ENCODE measurements at places on chromosomes 4 and X.
A peak's percentile ranks its signal among the peaks of the same experiment; 100 is the strongest.

GRCh38 chrX:53715346-53715924 lies 28.9 kb upstream of the HUWE1 start:
- no peak for DNase-seq

DNA sequence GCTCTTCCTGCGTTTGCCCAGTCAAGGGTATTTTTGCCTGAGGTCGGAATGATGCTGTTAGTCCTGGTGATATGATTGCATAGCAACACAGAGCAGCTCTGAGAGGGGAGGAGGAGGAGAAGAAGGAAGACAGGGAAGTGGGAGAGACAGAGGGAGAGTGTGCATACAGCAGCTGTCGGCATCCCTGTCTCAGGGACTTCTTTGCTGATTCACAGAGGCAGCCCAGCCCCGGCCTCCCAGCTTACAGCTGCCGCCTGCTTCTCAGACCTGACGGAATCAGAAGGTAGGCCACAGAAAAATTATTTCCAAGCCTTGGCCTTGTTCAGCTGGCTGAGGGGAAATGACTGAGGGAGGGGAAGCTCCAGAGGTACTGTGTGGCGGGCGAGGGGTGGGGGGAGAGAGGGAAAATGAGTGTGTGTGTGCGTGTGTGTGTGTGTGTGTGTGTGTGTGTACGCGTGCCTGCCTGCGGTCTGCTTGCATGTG lies 319 bp downstream of the DRP2 start:
- DNase-seq: peak; percentile 69

- peak; percentile 88 for DNase-seq
Observed at GRCh38 chrX:68433155-68433980, at the start of gene OPHN1. TSS of gene OPHN1 (minus strand) at chrX:68433495. CDS start at chrX:68433020, 475 bp downstream.

GRCh38 chr4:111323916-111324315 lies 701.0 kb upstream of the PITX2 start:
- no peak for DNase-seq

GRCh38 chr4:27490766-27491165 lies 630.1 kb downstream of the STIM2 start:
- DNase-seq: no peak

DNA sequence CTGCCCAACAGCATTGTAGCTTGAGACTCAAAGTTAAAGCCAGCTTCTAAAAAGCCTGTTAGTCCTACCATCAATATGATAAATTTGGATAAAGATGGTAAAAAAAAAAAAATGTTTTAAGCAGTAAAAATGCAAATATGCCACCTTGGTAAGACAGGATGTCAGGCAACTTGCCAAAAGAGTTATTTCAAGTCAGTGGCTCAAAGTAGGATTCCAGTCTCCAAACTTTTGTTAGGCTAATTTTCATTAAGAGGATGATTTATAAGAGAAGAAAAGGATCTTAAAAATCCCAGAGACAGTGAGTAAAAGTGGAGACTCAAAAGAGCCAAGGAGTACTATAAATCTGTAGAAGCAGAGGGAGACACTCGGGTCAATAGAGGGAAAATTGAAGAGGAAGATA lies 47.5 kb downstream of the GASK1B start:
- no peak for DNase-seq

DNA sequence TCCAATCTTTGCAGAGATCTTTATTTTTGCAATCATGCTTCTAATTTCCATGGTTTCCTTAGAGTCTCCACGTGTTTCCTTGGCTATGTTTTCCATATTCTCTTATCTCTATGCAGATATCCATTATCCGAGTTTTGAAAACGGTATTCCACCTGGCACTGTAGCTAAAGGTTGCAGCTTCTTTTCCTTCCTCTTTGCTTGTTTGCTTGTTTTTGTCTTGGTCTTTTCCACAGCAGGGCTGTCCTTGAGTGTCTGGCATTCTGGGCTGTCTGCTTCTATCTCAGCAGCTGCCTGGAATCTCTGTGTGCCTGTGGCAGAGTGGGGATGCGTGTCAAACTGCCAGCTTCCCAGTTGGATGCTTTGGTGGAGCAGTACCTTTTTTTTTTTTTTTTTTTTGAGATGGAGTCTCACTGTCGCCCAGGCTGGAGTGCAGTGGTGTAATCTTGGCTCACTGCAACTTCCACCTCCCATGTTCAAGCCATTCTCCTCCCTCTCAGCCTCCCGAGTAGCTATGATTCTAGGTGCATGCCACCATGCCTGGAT lies 46.9 kb downstream of the WFS1 start:
- no peak for DNase-seq

GRCh38 chr4:97720869-97721432 lies 422.3 kb downstream of the STPG2 start:
- peak; percentile 68 for DNase-seq

GRCh38 chr4:53043055-53043454 lies 180.9 kb downstream of the RASL11B start:
- DNase-seq: no peak

DNA sequence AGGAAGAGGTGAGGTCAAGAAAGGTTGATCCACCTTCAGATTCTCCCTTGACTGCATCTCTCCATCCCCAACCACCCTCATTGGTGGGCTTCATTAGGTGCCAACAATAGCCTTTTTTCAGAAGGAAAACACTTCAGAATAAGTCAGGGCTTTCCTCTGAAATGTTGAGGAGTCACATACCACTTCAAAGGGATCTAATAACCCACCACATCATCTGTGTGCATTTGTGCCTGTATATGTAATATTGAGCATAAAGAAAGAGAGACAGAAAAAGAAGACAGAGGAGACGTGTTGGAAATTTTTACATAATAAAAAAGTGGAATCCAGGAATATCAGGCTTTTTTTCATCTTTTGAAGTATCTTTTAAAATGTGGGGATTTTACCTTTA lies 209.1 kb upstream of the SLC7A11 start:
- no peak for DNase-seq

DNA sequence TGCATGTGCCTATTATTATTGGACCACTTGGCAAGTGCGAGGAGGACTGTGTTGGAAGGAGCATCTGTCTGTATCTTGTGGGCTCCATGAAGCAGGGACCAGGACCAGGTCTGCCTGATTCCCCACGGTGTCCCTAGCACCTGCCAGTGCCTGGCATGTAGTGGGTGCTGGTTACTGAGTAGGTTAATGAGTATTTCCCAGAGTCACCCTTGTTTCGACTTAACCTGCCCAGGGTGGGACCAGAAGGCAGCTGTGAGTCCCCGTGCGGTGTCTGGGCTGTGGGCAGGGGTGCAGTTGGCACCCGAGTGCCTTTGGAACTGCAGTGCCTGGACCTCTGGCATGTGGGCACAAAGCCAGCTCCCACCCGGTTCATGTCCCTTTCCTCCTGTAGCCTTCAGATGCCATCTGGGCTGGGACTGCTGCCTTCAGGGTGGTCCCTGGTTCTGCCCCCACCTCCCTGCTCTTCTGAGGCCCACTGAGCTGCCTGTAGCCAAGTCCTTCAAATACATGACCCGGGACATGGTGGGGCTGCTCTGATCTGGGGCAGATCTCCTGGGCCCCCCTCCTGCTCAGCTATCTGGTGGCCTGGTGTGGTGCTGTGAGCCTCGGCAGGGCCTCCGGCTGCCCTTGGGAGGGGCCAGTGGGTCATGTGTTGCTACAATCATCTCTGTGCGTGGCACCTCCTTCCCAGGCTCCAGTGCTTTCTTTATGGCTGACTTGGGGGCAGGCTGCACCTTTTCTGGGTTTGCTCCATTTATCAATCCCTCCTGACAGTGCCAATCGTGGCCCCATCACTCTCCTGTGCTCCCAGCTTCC lies 53.0 kb upstream of the SORCS2 start:
- DNase-seq: no peak

DNA sequence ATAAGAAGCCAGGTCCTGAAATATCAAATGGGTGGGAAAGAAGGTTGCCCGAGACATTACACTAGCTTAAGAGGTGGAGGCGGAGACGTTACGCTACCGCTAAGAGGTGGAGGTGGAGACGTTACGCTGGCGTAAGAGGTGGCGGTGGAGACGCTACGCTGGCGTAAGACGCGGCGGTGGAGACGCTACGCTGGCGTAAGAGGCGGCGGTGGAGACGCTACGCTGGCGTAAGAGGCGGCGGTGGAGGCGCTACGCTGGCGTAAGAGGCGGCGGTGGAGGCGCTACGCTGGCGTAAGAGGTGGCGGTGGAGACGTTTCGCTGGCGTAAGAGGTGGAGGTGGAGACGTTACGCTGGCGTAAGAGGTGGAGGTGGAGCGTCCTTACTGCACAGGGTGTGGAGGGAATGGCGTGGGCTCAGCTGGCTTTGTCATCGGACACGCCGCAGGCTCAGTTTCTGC lies 12.8 kb downstream of the CYP4V2 start:
- DNase-seq: no peak

- no peak for DNase-seq
Observed at GRCh38 chr4:27357283-27357682, 496.6 kb downstream of the STIM2 start.

- no peak for DNase-seq
Observed at GRCh38 chrX:23797371-23798128, 14.6 kb downstream of the SAT1 start.

DNA sequence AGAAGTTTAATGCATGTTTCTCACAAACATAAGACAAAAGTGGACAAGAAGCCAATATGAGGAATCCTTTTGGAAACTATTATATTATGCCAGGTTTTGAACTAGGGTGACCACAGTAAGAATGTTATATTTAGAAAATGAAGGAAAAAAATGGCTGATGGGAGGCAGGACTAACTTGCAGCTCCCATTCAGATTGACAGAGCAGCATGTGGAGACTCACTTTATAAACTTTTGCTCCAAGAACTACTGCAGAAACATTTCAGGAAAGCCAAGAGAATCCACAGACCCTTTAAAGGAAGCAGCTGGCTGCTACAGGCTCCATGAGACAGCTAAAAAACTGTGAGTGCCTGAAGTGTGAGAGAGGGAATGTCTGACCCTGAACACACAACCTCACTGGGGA lies 738.6 kb upstream of the GRIA3 start:
- DNase-seq: no peak

- DNase-seq: no peak
Observed at GRCh38 chr4:116881077-116881476, 204.3 kb downstream of the TRAM1L1 start.

GRCh38 chrX:153387345-153387744 lies 13.8 kb downstream of the PNMA6E start:
- DNase-seq: no peak

DNA sequence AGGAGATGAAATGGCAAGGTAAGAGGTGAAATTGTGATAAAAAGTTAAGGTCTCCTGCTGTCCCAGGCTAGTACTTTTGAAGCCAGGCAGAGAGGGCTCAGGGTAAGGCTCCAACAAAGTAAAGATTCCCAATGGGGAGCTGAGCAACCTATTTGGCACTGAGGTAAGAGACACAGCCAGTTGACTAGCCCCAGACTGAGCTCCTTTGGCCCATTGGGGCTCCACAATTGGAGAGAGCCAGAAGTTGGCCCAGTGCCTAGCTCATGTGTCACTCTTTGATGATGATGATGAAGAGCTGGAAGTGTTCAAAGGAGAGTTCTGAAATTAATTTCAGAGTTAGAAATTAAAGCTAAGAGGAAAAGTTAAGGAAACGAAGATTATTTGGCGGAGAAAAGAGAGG lies 94.6 kb downstream of the RLIM start:
- no peak for DNase-seq

GRCh38 chrX:724256-724655 lies 93.7 kb downstream of the SHOX start:
- no peak for DNase-seq

GRCh38 chr4:14596904-14597303 lies 405.4 kb upstream of the CPEB2 start:
- DNase-seq: peak; percentile 6

Data from HT1080 (cell line).